Brain pericyte (primary cell): ENCODE measurements at places on chromosomes 7 and 10.

- no peak for DNase-seq
These were observed 55.1 kb downstream of the EZH2 start for GRCh38 chr7:148828965-148829364.

- DNase-seq: no peak
These were observed 34.7 kb downstream of the FBXW4 start for GRCh38 chr10:101660256-101660655.

DNA sequence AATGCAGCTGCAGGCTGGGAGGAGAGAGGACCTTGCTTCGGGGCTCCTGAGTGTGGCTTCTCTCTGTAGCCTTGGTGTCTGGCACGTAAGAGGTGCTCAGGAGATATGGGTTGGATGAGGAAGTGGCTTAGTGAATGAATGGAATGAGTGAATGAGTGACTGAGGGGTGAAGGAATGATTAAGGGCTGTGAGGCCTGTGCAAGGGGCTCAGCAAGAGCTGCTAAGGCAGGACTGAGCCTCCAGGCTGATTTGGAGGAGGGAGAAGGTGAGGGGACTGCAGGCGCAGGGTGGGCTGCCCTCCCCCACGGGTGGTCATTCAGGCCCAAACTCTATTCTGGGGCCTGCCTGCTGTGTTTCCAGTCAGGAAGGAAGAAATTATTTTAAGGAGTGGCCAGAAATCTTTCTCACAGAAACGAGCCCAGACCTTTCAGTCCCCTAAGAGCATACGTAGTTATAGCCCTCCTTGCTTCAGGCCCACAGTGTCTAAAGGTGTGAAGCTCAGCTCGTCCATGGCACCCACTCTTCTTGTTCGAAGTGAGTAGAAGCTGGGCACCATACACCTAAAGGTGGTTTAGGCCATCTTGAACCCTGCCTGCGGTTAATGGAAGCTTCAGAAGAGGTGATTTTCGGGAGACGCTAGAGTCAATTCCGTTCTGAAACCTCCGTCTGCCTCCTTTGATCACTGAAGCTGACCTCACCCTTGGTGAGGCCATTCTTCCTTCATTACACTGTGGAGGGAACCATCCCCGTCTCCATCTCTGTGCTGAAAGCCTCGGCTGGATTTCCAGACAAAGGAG lies 49.5 kb upstream of the SAMD8 start:
- no peak for DNase-seq

DNA sequence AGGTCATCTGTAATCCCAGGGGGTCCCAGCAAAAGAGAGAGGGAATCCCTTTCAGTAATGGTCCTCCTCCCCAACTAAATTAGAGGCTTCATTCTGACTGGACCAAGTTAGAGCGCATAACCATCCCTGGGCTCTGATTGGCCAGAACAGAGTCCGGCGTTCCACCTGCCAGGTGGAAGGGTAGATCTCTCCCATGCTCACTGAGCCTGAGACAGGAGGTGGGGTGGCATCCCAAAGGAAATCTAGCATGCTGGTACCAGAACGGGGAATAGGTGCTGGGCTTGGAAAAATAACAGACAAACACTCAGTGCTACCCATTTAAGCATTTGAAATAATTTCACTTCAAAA lies 21.0 kb upstream of the TSPAN33 start:
- DNase-seq: no peak

- DNase-seq: no peak
These were observed 135.6 kb downstream of the TMEM168 start for GRCh38 chr7:112654322-112655216.

GRCh38 chr7:84069999-84070500 lies 124.5 kb downstream of the SEMA3A start:
- no peak for DNase-seq

GRCh38 chr10:62873866-62874265 lies 57.7 kb upstream of the EGR2 start:
- DNase-seq: no peak

GRCh38 chr7:122535086-122535485 lies 163.8 kb downstream of the RNF133 start:
- DNase-seq: no peak

GRCh38 chr10:79433324-79434222 lies 11.9 kb downstream of the ZCCHC24 start:
- no peak for DNase-seq

DNA sequence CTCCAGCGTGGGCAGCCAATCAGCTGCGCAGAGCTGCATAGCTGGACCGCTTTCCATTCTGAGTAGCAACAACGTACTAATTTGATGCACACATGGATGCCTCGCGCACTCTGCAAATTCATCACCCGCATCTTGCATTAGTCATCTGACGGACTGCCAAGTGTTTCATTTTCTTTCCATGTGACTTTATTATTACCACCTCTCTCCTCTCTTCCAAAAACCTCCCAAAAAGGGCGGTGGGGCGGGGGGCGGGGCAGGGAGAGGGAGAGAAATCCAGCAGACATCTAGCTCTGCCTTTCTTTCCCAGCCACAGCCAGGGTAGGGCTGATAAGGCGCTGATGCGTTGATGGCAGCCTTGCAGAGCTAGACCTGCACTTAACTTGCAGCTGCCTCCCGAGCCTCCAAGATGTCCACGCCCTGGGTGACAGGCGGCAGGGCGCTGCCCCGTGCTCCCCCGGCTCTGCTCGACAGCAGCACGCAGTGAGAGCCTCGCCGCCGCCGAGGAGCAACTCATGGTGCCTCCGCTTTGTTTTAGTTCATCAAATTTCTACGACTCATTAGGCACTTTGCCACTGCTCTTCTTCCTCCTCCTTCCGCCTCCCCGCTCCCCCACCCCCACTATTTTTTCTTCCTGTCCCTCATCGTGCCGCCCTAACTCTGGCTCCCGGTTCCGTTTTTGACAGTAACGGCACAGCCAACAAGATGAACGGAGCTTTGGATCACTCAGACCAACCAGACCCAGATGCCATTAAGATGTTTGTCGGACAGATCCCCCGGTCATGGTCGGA lies 147.3 kb downstream of the CELF2 start:
- DNase-seq: no peak
